ENCODE measurements at places on chromosomes 7 and 10. TPM values are rescaled to one million over a fixed set of nuclear protein-coding genes. Genes with fewer than 3 reads are reported as not detected.

DNA sequence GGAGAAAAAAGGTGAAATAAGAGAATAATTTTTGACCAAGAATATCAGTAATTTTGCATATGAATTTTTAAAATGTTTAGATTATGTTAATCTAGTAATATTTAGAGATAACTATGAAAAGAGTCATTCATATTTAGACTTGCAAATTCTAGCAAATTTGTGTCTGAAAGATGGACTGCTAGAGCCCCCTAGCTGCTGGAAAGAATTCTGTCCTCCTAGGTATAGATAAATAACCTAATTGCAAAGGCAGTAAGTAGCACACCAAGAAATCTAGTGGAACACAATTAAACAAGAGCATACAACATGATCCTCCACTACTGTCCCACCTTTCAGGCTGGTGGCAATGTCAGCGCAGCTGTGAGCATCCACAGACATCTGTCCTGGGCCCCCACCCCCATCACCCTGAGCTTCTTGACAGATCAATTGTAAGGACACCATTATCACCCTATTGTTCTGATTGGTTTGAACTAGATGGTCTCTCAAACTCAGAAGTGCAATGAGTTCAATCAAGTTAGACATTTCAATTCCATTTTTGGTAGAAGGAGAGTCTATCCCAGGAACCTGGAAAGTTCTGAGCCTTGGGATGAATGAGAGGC is 15.0 kb upstream of the GFRA1 start:
- no peaks in the 10 kb centered on the region for H3K36me3 ChIP-seq
- H3K27ac ChIP-seq, result no peak overlapping the region
- DNase-seq, result no peak
- no peak overlapping the region for H3K4me3 ChIP-seq
- H3K27me3 ChIP-seq, result no peaks in the 10 kb centered on the region

GRCh38 chr10:21314906-21315644 is 210.4 kb downstream of the SKIDA1 start:
- no peak overlapping the region for H3K27ac ChIP-seq
- no peak overlapping the region for H3K4me3 ChIP-seq
- H3K36me3 ChIP-seq, result no peaks in the 10 kb centered on the region
- H3K27me3 ChIP-seq, result no peaks in the 10 kb centered on the region
- no peak for DNase-seq

GRCh38 chr7:2529161-2530070 is 9.8 kb downstream of the LFNG start:
- DNase-seq, result peak; percentile 72
- peaks cover 4% of the 10 kb centered on the region for H3K4me1 ChIP-seq
- H3K27ac ChIP-seq, result peak overlapping the region; percentile 23
- no peak overlapping the region for H3K4me3 ChIP-seq
- no peaks in the 10 kb centered on the region for H3K27me3 ChIP-seq
- H3K36me3 ChIP-seq, result no peaks in the 10 kb centered on the region

- no peaks in the 10 kb centered on the region for H3K36me3 ChIP-seq
- H3K27me3 ChIP-seq, result no peaks in the 10 kb centered on the region
- H3K4me1 ChIP-seq, result no peaks in the 10 kb centered on the region
- no peak overlapping the region for H3K27ac ChIP-seq
- no peak overlapping the region for H3K4me3 ChIP-seq
These were observed 34.5 kb downstream of the LHPP start for GRCh38 chr10:124496150-124496549.

DNA sequence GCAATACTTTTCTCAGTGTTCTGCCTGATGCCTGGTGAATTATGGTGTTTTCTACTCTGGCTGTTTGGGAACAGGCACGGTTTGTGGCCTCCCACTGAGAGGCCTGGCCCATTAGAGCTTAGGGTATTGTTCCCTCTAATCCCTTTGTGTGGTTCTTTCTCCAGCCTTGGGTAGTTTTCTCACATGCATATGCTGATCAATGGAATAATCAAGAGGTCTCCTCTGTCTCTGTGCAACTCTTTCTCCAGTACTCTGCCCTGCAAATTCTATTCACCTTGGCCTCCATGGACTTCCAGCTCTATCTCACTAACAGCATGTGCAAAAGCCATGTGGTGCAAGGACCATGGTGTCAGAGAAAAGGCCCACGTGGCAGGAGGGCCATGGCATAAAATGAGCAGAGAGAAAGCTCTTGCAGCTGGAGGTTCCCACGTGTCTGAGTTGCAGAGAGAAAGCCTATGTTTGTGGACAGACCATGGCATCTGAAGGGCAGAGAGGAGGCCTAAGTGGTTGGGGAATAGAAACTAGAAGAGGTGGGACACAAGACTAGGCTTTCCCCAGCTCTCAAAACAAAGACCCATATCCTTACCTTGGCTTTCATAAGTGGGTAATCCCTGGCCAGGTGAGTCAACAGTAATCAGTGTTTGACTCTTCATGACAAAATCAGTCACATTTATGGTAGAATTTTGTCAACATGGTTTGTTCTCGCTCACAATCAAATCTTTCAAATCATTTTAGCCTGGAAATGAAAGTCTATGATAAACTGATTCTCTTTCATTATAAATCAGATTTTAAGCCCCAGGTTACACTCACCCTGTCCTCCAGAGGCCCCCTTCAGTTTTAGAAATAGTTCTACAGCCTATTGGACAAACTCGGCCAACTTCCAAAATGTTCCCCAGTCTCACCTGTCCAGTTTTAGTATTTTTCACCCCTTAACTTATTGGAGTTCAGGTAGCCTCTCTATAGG is 17.3 kb downstream of the OPALIN start:
- H3K27me3 ChIP-seq, result no peaks in the 10 kb centered on the region
- H3K36me3 ChIP-seq, result no peaks in the 10 kb centered on the region
- no peak overlapping the region for H3K4me3 ChIP-seq

DNA sequence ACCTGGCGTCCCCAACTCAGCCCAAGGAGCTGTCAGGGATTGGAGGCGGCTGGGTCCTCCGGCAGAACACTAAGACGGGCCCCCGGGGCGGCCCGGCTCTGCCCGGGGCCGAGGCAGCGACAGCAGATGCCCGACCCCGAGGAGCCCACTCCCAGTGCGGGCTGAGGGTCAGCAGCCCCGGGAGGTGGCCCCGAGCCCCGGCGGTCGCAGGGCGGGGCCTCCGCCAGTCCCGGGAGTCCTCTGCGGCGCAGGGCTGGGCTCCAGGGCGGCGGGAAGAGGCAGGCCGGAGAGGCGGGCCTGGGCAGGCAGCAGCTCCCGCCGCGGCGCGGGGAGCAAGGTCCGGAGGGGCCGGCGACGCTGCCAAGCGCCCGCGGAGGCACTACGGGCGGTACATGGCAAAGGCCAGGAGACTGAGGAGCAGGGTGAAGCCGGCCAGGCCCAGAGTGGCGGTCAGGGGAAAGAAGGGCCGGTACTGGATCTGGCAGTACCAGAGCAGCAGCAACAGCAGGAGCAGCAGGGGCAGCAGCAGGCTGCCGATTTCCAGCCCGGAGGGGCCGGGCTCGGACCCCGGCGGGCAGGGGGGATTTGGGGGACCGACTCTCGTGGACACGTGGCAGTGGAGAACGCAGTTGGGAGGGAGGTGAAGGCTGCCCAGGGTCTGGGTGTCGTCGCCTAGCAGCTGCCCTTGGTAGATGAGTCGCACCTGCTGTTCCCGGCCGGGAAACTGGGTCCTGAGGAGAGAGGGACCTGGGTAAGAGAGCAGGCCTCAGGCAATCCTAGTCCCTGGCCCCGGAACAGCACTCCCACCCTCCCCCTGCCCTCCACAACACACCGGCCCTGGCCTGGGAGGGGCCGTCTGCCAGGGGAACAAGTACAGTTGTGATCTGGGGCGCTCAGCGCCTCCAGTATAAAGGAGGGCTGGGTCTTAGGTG is 827 bp upstream of the FASTK start:
- no peak for DNase-seq
- no peaks in the 10 kb centered on the region for H3K36me3 ChIP-seq
- H3K27me3 ChIP-seq, result no peaks in the 10 kb centered on the region
- peak overlapping the region; percentile 89 for H3K27ac ChIP-seq
- peaks cover 48% of the 10 kb centered on the region for H3K4me1 ChIP-seq
- H3K4me3 ChIP-seq, result peak overlapping the region; percentile 91

DNA sequence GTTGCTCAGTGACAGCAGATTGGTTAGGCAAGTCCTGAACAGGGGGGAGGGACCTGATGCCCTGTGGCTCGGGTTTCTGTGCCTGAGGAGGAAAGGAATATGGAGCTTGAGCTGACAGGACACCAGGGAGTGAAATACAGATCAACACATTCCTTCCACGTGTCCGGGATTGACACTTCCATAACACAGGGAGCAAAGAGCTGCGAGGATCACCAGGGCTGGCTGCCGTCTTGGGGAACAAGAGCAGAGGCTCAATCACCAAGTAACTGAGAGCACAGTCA is 36.7 kb upstream of the EFCAB10 start:
- no peaks in the 10 kb centered on the region for H3K36me3 ChIP-seq
- no peak for DNase-seq
- H3K27ac ChIP-seq, result peak overlapping the region; percentile 48
- H3K4me1 ChIP-seq, result peaks cover 11% of the 10 kb centered on the region
- H3K27me3 ChIP-seq, result no peaks in the 10 kb centered on the region

GRCh38 chr7:108292541-108292940 is 162.4 kb upstream of the LAMB4 start:
- H3K27me3 ChIP-seq, result no peaks in the 10 kb centered on the region
- no peaks in the 10 kb centered on the region for H3K4me1 ChIP-seq
- no peak overlapping the region for H3K27ac ChIP-seq
- no peak overlapping the region for H3K4me3 ChIP-seq
- DNase-seq, result no peak

GRCh38 chr7:51238981-51239495 is 77.6 kb downstream of the COBL start:
- peak overlapping the region; percentile 4 for H3K27ac ChIP-seq
- no peaks in the 10 kb centered on the region for H3K36me3 ChIP-seq
- no peak overlapping the region for H3K4me3 ChIP-seq
- H3K4me1 ChIP-seq, result peaks cover 4% of the 10 kb centered on the region

DNA sequence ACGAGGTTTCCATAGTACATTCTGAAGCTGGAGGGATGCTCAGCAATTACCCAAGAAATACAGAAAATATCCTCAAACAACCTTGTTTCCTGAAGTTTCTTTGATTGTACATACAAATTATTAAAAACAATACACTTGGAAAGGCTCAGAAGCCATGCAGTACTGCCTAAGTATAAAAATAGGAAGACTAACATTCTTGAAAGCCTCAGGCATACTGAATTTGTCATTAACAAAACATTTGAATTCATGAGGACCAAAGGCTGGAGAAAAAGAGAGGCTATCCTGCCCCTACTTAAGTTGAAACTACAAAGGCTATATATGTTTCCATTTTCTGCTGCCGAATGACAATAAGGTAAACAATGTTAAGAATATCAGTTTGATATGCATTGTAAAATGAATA is 54.3 kb upstream of the SGCE start:
- no peak overlapping the region for H3K4me3 ChIP-seq
- H3K4me1 ChIP-seq, result no peaks in the 10 kb centered on the region

DNA sequence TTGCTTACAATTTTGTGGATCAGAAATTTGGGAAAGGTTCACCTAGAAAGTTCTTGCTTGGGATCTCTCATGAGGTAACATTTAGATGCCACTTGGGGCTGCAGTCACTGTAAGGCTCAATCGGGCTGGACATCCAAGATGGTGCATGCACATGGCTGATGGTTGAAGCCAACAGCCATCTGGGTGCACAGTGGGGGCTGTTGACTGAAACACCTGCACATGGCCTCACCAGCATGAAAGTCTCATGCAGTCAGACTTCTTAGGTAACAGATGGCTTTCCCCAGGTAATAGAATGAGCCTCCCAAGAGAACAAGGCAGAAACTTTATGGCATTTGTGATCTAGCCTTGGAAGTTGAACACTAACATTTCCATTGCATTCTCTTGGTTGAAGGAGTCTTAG is 740.7 kb upstream of the AUTS2 start:
- no peaks in the 10 kb centered on the region for H3K4me1 ChIP-seq
- no peak for DNase-seq
- H3K27ac ChIP-seq, result no peak overlapping the region
- no peak overlapping the region for H3K4me3 ChIP-seq
- no peaks in the 10 kb centered on the region for H3K27me3 ChIP-seq

DNA sequence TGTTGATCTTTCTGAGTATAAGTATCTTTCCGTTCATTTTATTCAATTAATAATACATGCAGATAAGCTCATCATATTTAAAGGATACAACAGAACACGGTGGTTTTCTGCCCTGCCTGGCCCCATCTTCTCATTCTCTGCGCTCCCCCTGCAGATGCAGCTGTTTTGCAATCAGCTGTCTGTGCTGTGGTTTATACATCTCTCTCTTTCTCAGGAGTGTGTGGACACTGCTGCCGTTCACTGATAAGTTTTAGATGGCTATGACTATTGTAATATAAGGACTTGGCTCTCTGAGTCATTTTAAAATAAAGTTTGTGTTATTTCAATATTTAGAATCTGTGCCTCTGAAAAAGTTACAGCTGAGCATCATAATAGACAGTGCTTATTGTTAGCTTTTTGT is 54.5 kb downstream of the CUL1 start:
- H3K4me3 ChIP-seq, result no peak overlapping the region
- H3K36me3 ChIP-seq, result peaks cover 6% of the 10 kb centered on the region
- H3K27me3 ChIP-seq, result no peaks in the 10 kb centered on the region
- no peak for DNase-seq
- H3K4me1 ChIP-seq, result no peaks in the 10 kb centered on the region
- H3K27ac ChIP-seq, result no peak overlapping the region

- H3K36me3 ChIP-seq, result no peaks in the 10 kb centered on the region
- H3K4me3 ChIP-seq, result no peak overlapping the region
- no peak for DNase-seq
- H3K4me1 ChIP-seq, result no peaks in the 10 kb centered on the region
- no peaks in the 10 kb centered on the region for H3K27me3 ChIP-seq
- no peak overlapping the region for H3K27ac ChIP-seq
These were observed 23.5 kb downstream of the SGCE start for GRCh38 chr7:94632338-94633013.

- no peak for DNase-seq
- no peaks in the 10 kb centered on the region for H3K27me3 ChIP-seq
- no peaks in the 10 kb centered on the region for H3K36me3 ChIP-seq
- H3K4me3 ChIP-seq, result no peak overlapping the region
These were observed 339.9 kb upstream of the PODXL start for GRCh38 chr7:131896165-131896863.

DNA sequence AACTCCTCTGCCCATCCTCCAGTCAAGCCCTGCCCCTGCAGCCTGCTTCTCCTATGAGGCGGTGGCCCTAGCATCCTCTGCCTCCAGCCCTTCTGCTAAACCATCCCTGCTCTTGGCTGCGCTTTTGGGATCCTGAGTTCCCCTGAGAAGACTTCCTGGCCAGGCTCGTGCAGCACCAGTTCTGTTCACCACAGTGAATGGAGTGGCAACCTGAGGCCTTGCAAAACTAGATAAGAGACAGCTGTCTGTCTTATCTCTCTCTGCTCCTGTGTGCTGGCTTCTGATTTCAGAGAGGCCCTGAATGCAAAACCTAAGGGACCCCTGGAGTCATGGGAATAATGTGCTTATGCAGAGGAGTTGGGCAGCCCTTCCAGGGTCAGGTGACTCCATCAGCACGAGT is 119.2 kb downstream of the TMEM178B start:
- DNase-seq, result no peak
- H3K36me3 ChIP-seq, result no peaks in the 10 kb centered on the region
- H3K27me3 ChIP-seq, result no peaks in the 10 kb centered on the region

HDAC9 gene
- 34.2 TPM for total RNA-seq

LRRC4 gene
- total RNA-seq, result 3.2 TPM

TRPV6 gene
- total RNA-seq, result not detected

CCDC172 gene
- total RNA-seq, result not detected

FGF8 gene
- not detected for total RNA-seq

GRID2IP gene
- total RNA-seq, result not detected

ZPBP gene
- total RNA-seq, result not detected

CFAP46 gene
- 20.4 TPM for total RNA-seq

UPK3BL2 gene
- 6.2 TPM for total RNA-seq

SLC39A12 gene
- total RNA-seq, result not detected

SMO gene
- total RNA-seq, result 2.7 TPM
